Ureter (tissue), 1 donor: ENCODE measurements at places on chromosomes 13 and 19. TPM values are rescaled to one million over a fixed set of nuclear protein-coding genes. Genes with fewer than 3 reads are reported as not detected.

Gene DIAPH3
- total RNA-seq: 0.23 TPM

Gene ICAM5
- 1.8 TPM for total RNA-seq

Gene ZNF567
- 10.3 TPM for total RNA-seq

Gene C1QTNF9B
- not detected for total RNA-seq

Gene CLC
- total RNA-seq: not detected

Gene RRAS
- total RNA-seq: 59.1 TPM

Gene KLK14
- total RNA-seq: not detected

Gene ZNF254
- total RNA-seq: 36.9 TPM

Gene SH2D3A
- total RNA-seq: 68.7 TPM

Gene GZMM
- total RNA-seq: 0.83 TPM

Gene OR7G1
- total RNA-seq: not detected

Gene ZIC5
- not detected for total RNA-seq

Gene PPM1N
- 1.4 TPM for total RNA-seq

Gene FGF21
- not detected for total RNA-seq

Gene ZNF491
- total RNA-seq: 2.3 TPM

Gene TPTE2
- total RNA-seq: 0.44 TPM

Gene CACNA1A
- 2.2 TPM for total RNA-seq

Gene BST2
- 45.8 TPM for total RNA-seq

DNA sequence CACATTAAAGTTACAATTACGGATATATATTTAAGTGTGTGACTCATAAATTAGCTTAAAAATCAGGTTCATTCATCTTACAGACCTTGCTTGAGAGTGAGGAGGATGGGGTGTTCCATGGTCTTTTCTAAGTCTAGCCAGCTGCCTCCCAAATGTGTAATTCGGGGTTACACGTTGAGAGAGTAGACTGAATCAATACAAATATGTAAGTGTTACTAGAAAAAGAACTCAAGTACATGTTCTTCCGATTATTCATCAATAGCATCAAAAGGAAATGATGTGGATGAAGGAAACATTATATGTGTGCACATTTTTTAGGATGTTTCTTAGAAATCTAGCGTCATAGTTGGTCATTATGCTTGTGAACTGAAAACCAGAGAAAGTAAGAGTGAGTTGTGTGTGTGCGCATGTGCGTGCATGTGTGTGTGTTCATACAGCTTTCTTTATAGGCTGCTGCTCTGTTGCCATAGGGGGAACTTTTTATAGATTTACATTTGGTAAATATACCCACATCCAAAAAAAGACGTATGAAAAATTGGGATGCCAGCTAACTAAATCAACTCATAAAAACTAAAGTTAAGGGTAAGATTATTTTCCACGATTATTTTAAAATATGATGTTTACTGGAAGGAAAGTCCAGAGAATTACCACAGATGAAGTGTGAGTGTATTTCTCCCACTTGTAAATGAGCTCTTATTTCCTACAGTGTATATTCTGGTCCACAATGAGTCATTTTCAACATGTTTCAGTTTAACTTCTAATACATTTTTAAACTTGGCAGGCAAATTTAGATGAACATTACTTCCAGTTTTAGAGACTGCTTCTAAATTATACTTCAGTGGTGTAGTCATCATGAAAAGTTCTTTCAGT, 82.4 kb downstream of the PIBF1 start:
- DNase-seq: no peak

GRCh38 chr13:111295886-111296285, 24.6 kb upstream of the TEX29 start:
- DNase-seq: no peak

- no peak for DNase-seq
Observed at GRCh38 chr19:6564393-6564792, 26.6 kb downstream of the CD70 start.

GRCh38 chr13:84029396-84029795, 147.1 kb upstream of the SLITRK1 start:
- no peak for DNase-seq

DNA sequence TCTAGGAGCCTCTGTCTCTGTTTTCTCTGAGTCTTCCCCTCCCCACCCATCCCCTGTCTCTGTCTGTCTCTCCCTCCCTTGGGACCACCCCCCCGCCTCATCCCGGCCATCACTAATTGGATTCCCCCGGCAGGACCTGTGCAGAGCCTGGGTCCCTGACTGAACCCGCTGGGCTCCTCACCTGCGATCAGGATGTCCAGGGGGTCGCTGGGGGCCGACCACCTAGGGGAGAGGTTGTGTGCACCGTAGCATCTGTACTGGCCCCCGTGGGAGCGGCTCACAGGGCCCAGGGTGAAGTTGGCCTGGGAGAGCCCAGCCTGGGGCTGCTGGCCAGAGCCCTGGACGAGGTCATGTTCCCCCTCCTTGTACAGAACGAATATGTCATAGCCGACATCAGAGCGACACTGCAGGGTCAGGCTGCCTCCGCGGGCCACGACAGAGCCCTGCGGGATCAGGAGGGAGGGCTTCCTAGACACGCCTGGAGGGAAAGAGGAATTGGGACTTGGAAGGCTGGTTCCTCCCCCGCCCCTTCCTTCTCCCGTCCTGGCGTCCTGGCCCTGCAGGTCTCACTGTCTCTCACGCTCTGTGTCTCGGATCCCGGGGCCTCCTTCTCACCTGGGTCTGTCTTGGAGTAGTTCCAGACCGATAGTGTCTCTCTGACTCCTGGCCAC, 1.8 kb downstream of the LILRB5 start:
- DNase-seq: peak; percentile 33

GRCh38 chr13:28022848-28023518, 34.5 kb upstream of the URAD start:
- DNase-seq: no peak

GRCh38 chr13:30051531-30052060, 201.2 kb upstream of the UBL3 start:
- DNase-seq: no peak

DNA sequence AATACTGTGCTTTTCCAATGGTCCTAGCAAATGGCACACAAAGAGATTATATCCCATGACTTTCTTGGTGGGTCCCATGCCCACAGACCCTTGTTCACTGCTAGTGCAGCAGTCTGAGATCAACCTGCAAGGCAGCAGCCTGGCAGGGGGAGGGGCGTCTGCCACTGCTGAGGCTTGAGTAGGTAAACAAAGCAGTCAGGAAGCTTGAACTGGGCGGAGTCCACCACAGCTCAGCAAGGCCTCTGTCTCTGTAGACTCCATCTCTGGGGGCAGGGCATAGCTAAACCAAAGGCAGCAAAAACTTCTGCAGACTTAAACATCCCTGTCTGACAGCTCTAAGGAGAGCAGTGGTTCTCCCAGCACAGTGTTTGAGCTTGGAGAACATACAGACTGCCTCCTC, 82.9 kb downstream of the ZNF737 start:
- no peak for DNase-seq

GRCh38 chr19:47663911-47664771, 49.1 kb upstream of the EHD2 start:
- DNase-seq: peak; percentile 87

DNA sequence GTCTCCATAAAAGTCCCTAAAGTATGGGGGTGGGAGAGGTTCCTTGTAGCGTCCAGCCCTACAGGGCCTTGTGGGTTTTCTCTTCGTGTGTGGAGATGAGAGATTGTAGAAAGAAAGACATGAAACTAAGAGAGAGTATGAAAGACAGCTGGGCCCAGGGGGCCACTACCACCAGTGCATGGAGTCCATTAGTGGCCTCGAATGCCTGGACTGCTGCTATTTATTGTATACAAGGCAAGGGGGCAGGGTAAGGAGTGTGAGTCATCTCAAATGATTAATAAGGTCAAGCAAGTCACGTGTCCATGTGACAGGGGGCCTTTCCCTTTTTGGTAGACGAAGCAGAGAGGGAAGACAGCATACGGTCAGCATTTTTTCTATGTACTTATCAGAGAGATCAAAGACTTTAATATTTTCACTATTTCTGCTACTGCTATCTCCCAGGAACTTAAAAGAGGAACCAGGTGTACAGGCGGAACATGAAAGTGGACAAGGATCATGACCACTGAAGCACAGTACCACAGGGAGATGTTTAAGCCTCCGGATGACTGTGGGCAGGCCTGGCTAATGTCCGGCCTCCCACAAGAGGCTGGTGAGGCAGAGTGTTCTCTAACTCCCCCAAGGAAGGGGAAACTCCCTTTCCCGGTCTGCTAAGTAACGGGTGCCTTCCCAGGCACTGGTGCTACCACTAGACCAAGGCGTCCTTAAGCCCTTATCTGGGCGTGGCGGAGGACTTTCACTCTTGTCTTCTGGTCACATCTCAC, 25.5 kb downstream of the FGF21 start:
- no peak for DNase-seq

- no peak for DNase-seq
Observed at GRCh38 chr13:68369739-68370138, 1139.6 kb upstream of the PCDH9 start.

DNA sequence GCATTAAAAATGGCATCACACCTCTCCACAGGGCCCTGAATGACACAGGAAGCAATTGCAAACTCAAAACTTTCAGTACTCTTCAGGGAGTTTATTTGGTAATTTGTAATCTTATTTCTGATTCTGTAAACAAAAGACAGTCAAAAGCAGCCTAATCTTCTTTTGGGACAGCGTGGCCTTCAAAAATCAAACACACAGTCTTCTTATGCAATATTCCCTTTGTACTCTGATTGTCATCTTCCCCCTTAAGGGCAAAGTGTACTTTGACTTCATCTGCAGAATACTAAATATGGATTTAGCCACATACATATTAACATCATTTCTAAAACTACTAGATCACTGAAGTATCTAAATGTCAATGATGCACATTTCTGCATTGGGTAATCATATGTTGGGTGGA, 322.0 kb downstream of the MZT1 start:
- DNase-seq: no peak

- no peak for DNase-seq
Observed at GRCh38 chr13:95552539-95553441, at the start of gene CLDN10. CLDN10 (plus strand) TSS chr13:95552720; CDS start chr13:95552754, 34 bp downstream.

DNA sequence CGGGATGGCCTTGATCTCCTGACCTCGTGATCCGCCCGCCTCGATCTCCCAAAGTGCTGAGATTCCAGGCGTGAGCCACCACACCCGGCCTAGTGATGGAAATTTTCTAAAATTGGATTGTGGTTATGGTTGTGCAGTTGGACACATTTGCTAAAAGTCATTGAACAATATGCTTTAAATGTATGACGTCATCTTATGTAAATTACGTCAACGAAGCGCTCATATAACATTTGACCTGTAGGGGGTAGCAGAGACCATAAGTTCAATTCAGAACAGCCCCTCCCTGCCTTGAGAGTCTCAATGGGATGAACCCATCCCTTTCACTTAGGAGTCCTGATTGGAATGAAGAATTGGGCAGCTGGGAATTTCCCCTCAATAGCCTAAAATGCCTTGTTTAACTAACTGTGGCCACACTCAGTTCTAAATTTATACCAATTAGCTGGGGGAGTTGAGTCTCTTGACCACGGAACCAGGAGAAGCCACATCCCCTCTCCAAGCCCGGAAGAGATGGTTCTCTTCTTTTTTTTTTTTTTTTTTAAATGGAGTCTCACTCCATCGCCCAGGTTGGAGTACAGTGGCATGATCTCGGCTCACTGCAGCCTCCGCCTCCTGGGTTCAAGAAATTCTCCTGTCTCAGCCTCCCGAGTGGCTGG, 15.2 kb upstream of the TLE6 start:
- DNase-seq: no peak

- DNase-seq: no peak
Observed at GRCh38 chr13:76016799-76017400, 380.8 kb downstream of the LMO7 start.

- DNase-seq: no peak
Observed at GRCh38 chr19:583198-583967, 6.3 kb upstream of the HCN2 start.

GRCh38 chr13:83452292-83452950, 429.9 kb downstream of the SLITRK1 start:
- no peak for DNase-seq

GRCh38 chr13:54078271-54078870, 1049.8 kb downstream of the OLFM4 start:
- no peak for DNase-seq

- DNase-seq: no peak
Observed at GRCh38 chr19:30288911-30289310, 83.3 kb upstream of the ZNF536 start.

- DNase-seq: no peak
Observed at GRCh38 chr13:21256351-21256761, 79.9 kb downstream of the MRPL57 start.

DNA sequence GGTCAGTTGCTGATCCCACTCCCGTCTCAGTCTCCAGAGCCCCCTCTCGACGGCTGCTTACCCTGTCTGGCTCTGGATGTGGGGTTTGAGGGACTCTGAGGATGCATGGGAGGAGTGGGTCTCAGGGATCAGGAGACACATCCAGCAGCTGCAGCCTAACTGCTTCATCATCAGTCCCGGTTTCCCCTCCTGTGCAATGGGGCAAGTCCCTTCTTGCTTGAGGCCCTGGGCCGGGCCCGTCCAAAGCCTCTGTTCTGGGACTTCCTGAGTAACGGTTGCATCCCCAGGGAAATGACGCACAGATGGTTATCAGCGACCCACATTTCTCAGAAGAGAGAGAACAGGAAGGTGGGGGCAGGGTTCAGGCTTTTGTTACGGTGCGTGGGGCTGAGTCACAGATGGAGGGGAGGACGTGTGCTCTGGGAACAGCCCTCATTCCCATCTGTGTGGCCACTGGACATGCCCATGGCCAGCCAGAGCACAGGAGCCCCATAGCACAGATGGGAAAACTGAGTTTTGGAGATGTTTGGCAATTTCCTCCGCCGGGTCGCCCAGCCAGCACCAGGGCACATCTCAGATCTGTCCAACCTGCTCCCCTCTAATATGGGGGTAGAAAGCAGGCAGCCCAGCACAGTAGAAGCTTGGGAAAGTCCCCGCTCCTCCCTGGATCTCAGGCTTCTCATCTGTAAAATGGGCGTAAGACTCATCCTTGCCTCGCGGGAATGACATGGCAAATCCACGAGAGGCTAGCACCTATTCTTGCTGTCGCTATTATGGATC, 19.3 kb downstream of the GNA15 start:
- peak; percentile 89 for DNase-seq

- DNase-seq: peak; percentile 81
Observed at GRCh38 chr19:41144403-41144802, 30.2 kb downstream of the CYP2F1 start.

DNA sequence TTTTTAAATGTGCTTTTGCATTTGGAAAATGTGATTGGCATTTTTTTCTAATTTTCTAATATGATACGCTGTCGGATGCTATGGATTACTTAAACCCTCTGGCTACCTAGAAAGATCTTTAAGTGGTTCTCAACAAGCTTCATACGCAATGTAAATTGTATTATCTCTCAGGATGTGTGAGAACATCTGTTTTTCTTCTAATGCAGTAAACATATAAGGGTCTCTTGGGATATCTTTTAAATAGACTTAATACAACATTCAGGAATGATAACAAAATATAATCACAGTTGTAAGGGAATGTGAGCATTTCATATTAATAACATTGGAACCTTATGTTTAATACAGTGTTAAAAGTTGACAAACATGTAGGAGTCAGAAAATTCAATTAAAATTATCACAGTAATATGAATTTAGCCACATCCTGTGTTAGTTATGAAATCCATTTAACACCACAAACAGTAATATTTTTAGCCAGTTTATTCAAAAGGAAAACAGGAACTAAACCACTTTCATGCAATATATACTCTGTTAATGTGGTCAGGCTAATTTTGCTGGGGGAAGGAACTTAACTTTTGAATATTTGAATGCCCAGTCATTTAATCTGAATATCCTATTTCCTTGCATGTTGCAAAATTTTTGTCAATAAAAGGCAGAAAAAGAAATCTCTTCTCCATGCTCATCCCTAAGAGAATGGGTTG, 15.0 kb upstream of the ALOX5AP start:
- no peak for DNase-seq
